WTC11 (cell line): ENCODE measurements at places on chromosomes 12 and 14.
A peak's percentile ranks its signal among the peaks of the same experiment; 100 is the strongest.

GRCh38 chr12:124479680-124480468, 87.5 kb downstream of the NCOR2 start:
- DNase-seq, result no peak

DNA sequence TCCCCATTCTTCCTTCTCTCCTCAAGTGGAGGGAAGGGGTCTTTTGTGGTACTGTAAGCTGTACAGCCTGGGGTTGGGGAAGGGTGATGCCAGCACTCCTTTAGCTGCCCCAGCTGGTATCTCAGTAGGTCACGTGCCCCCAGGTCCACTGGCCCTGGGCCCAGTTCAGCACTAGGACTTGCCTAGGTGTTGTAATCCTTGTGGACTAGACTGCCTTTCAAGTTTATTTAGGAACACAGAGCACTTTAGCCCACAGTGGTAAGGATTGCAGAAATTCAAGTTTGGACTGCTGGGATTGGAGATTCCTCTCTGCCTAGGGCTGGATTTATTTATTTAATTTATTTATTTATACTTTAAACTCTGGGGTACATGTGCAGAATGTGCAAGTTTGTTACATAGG, 569.6 kb downstream of the AACS start:
- DNase-seq, result no peak

- peak; percentile 16 for DNase-seq
These were observed 64.8 kb upstream of the TMEM260 start for GRCh38 chr14:56514663-56515371.

- DNase-seq, result no peak
These were observed 172.0 kb upstream of the PELI2 start for GRCh38 chr14:55946231-55946630.

- no peak for DNase-seq
These were observed 514.3 kb upstream of the SEL1L start for GRCh38 chr14:82047777-82048470.

DNA sequence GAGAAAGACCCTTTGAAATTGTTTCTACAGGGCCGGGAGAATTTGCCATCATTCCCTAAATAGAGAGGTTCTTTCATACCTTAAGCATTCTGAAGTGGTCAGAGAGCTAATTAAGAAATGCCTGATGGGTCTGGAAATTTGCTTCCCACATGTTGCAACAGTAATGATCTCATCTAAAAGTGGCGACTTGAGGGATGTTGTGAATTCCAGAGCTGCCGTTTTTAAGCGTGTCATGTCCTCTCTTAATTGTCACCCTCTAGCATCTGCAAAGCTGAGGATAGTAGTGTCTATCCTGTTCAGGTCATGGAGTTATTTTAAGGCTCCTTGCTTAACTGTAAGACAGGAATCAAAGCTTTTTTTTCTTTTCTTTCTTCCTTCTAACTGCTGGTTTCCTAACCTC, 60.4 kb downstream of the FOS start:
- no peak for DNase-seq

- no peak for DNase-seq
These were observed 22.3 kb downstream of the DEGS2 start for GRCh38 chr14:100137173-100137572.

DNA sequence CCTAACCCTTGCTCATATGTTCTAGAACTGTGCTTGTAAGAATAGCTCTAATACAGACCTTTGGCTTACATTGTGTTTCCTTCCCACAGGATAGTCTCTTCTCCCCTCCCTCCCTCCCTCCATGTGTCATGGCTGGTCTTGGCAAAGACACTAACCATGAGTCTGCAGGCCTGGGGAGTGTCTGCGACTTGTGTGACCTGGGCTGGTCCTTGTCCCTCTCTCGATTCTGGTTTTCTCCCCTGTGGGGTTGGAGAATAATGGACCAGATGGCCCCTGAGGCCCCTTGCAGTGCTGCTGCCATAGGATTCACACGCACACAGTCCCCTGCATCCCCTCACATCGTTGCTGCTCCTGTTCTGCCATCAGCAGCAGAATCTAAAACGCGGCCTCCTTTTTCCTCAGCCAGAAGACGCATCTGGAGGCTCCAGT, 30.3 kb downstream of the DEGS2 start:
- no peak for DNase-seq

DNA sequence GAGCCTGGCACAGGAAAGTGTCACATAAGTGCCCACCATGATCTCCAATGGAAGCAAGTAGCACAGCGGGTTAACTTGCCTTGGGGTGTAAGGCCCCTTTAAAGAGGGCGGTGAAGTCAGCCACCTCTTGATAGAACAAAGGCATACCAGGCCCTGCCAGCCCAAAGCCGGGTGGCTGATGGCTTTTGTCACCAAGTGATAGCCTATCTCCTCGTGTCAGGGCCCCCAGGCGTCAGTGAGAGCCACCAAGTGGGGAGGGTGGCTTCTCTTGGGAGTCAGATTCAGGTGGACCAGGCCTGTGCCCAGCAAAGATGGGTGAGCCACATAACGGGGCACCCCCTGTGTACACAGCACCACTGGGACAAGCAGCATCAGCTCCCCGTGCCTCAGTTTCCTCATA, 8.3 kb upstream of the MYL2 start:
- DNase-seq, result no peak

DNA sequence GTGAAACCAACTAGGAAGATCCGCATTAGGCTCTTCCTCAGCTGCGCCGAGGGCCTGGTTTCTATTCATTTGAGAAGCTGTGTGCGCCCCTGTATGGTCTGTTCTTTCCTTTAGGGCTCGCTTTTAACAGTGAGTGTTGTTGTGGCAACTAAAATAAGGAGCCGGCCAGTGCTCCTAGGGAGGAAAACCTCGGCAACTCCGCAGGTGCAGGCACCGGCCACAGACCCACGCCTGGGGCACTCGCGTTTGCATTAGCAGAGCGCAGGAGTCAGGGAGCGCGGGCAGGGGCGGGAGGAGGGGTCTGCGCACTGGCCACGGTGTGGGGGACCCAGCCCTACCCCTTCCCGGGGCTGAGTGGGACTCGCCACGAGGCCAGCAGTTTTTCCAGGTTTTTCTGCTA, 50.5 kb downstream of the STX2 start:
- peak; percentile 48 for DNase-seq

GRCh38 chr12:90842477-90842876, 112.5 kb downstream of the CCER1 start:
- DNase-seq, result no peak

- no peak for DNase-seq
These were observed 2.4 kb upstream of the TRIM9 start for GRCh38 chr14:51097287-51097686.

- no peak for DNase-seq
These were observed 148.5 kb upstream of the SEL1L start for GRCh38 chr14:81682134-81682533.

DNA sequence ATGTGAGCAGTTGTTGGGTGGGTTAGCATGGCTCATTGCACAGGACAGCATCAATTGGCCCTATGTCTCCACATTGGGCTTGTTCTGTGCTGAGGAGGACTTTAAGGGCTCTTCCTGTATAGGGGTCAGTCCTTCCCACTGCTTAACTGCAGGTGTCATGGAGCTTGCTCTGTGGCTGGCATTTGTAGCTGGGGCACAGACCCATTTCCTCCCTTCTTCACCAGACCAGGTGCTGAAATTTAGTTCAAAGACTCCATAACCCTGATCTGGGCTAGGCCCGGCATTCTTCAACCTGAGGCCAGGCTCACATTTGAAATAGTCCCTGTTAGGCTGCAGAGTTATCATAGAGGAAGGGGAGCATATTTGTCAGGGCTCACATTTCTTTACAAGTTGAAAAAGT, 12.8 kb downstream of the CHST11 start:
- no peak for DNase-seq

DNA sequence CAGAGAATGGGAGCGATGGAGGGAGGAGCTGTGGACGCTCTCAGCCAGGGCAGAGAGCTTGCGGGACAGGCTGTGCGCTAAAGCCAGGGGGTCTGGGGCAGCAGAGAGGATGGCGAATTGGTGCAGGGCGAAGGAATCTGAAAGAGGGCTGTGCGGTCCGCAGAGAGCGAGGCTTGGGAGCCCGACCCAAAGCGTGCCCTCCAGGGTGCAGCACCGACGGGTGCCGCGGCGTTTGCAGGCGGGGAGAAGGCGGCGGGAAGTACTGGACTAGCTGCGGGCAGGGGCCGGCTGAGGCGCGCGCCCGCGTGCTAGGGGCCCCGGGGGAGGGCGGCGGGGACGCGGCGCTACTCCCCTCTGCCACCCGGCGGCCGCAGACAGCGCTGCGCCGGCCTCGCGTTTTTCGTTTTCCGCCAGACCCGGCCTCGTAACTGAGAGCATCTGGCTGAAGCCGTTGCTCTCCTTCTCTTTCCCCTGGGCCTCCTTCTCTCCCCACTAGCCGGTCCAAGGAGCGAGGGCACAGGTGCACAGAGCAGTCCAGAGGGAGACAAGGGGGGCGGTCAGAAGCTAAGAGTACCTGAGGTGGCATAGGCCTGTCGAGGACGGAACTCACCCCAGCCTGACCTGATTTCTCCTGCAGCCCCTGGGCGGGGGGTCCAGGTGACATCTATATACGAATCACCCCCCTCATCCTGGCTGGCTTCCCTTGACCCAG, 24.9 kb downstream of the SLC6A12 start:
- DNase-seq, result peak; percentile 75

DNA sequence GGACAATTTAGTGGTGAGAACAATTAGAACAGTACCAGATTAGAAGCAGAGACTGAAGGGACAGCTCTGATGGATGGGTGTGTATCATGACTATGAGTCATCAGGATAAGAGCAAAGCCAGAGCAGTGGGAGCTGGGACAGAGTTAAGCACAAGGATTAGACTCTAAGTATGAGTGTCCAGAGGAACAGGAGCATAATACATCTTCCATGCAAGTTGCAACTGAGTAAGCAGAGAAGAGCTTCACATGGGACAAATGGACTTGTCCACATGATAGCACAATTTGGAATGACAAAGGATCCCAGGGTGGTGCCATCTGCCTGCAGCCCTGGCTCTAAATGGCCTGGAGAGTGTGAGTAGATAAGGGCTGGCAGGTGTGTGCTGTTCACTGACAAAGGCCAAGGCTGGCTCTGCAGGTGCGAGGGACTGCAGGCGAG, 226.4 kb upstream of the CAND1 start:
- peak; percentile 34 for DNase-seq

GRCh38 chr12:47785036-47785886, 12.2 kb downstream of the SLC48A1 start:
- DNase-seq, result no peak

- no peak for DNase-seq
These were observed 40.0 kb downstream of the FRS2 start for GRCh38 chr12:69509904-69510827.

DNA sequence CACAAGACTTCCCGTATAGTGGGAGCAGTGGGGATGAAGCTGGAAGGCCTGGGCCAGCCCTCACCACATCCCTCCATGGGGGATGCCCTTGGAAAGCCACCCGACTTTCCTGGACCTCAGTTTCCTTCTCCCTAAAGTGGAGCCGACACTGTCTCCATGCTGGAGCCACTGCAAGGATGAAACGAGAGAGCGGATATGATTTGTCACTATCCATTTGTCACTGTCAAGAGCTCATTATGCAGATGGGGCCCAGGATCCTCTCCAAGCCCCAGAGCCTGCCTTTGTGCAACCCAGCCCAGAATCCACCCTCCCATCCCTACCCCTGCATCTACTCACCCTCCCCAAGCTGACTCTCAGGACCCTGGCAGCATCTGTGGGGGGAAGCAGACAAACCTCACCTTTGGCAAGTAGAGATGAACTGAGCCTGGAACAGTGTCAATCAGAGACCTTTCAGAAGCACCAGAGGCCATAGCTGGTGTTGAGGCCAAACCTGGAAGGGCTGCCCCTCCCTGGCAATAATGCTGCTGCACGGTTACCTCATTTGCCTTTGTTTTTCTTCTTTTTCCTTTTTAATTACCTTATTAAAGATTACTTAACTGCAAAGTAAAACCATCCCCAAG, 287.7 kb upstream of the RTL1 start:
- DNase-seq, result no peak

GRCh38 chr12:64178122-64178521, 44.0 kb downstream of the KICS2 start:
- DNase-seq, result no peak

DNA sequence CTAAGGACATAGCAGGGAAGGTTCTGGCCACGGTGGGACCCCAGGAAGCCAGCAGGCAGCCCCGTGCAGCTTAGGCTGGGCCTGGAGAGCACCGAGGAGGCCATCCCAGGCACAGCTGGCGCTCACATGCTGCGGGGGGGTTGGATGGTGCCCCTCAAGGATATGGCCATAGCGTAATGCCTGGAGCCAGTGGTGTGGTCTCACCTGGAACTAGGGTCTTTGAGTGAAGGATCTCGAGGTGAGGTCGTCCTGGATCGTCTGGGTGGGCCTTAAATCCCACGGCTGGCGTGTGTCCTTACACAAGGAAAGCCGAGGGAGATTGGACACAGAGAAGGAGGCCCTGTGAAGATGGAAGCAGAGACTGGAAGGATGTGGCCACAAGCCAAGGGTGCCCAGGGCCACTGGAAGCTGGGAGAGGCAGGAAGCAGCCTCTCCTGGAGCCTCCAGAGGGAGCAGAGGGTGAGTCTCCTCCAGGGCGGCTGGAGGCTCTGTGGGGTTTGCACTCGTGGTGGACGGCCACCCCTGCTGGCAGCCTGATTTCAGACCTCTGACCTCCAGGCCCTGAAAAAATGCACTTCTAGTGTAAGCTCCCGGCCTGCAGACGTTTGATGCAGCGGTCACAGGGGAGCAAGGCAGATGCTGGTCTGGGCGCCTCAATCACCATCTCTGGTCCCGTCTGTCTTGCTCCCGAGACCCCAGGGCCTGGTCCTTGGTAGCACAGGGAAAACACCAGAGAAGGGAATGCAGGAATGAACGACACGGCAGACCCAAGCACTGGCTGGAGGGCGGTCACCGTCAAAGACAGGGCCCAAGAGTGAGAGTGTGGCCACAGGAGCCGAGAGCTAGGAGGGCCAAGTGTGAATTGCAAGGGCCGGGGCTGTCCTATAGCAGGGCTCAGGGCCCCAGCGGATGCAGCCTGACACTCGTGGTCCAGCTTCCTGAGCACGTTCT, 218.6 kb downstream of the KIF26A start:
- DNase-seq, result peak; percentile 9

DNA sequence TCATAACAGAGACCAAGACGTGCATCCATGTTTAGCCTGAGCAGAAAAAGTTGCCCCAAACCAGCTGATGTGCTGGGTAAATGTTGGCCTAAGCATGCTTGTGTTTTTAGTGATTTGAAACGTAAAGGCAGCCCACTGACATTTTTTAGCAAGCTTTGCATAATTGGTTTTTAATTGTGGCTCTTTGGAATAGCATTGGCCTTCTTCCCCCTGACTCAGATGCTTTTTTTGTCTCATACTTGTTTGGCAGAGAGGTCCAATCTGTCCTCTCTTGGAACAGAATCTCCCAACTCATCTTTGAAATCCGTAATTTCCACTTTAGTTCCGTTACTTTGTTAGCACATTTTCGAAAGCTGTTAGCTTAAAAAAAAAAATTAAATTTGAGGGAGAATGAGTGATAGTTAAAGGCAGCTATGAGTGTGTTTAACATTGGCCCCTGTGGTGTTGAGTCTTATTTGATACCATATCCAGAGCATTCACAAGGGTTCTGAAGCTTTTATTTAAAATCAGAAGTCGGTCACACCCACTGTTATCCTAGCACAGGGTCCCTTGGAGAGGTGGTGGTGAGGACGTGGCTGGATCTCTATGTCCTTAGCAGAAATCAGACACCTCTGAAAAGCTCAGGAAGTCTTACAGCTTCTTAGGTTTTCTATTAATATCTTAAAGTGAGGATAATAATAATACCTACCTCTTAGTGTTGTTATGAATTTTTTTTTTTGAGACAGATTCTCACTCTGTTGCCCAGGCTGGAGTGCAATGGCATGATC, 15.6 kb downstream of the JDP2 start:
- no peak for DNase-seq
